MG63 (cell line): ENCODE measurements at places on chromosomes 2 and 18. TPM values are rescaled to one million over a fixed set of nuclear protein-coding genes. Genes with fewer than 3 reads are reported as not detected.

The CD226 gene
- total RNA-seq = 0.07 and 0.10 TPM in 2 replicates

The INHBB gene
- total RNA-seq = 1.8 and 3.9 TPM in 2 replicates

The CHRNG gene
- total RNA-seq = not detected in 2 replicates

The HOXD8 gene
- total RNA-seq = 13.4 and 15.5 TPM in 2 replicates

The CFAP53 gene
- not detected in 2 replicates for total RNA-seq

The TUBB8B gene
- not detected in 2 replicates for total RNA-seq

The ZNF521 gene
- 5.0 and 9.1 TPM in 2 replicates for total RNA-seq

The C2orf81 gene
- not detected in 2 replicates for total RNA-seq

The SLC4A3 gene
- 3.0 and 4.9 TPM in 2 replicates for total RNA-seq

The IL36B gene
- total RNA-seq = not detected in 2 replicates
